ENCODE measurements at places on chromosomes 11 and 22.

GRCh38 chr11:1295591-1295990 lies 13.8 kb downstream of the TOLLIP start:
- no peak for DNase-seq

GRCh38 chr22:30217698-30218560 lies 28.6 kb downstream of the LIF start:
- no peak for DNase-seq

GRCh38 chr11:77095551-77096490 lies 6.8 kb upstream of the OMP start:
- DNase-seq, result no peak

GRCh38 chr11:123145661-123146060 lies 49.4 kb downstream of the CLMP start:
- no peak for DNase-seq

Data from activated CD4-positive, alpha-beta memory T cell treated with anti-CD3 and anti-CD28 coated beads for 36 hours (primary cell).